ENCODE measurements at places on chromosomes 6 and 20.

DNA sequence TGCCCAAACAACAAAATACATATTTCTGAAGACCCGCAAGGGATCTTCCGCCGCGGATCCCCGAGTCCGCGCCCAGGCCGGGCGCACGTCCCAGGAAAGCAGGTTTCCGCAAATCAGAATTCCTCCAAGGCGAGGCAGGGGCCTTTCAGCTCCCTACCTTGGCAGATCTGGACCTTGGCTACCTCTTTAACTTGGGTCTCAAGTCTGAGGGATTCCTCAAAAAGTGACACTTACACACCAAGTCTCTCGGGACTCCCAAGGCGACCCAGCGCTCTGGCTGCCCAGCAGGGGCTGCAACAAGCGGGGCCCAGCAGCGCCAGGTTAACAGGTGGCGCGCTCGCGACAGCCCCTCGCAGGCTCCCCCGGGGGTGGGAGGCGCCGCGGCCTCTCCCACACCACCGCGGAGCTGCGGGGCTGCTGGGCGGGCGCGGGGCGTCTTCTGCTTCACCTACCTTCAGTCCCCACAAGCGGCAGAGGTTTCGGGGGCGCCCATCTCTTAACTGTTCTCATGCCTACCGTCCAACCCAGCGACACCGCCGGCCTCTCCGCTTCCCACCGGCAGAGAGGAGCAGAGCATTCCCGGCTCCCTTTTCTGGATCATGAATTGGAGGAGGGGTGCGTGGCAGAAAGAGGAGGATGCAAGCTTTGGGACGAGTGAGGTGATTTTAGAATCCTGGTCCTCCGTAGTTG, 414 bp downstream of the SIM1 start:
- DNase-seq = no peak

GRCh38 chr20:58330687-58331086, 21.2 kb downstream of the RAB22A start:
- no peak for DNase-seq

DNA sequence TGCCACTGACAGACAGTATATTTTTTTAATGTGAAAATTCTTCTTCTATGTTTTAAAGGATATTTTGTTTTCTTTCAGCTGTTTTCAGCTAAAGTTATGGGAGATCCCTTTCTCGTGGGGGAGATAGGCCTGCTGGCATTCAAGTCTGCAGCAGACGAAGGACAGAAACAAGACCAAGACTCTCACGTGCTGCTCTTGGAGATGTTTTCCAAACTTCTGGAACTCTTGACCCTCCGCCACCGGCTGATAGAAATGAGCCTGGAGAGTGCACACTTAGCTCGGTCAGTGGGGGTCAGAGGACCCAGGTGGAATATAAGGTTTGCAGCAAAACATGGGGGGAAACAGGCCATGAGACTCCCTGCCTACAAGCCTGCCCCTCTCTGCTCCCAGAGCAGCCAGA, 120.5 kb downstream of the CD164 start:
- DNase-seq = no peak

GRCh38 chr6:83862776-83863471, 3.4 kb downstream of the CYB5R4 start:
- DNase-seq = no peak

- no peak for DNase-seq
Measured at GRCh38 chr20:54251096-54251495, 43.2 kb downstream of the PFDN4 start.

GRCh38 chr6:112298021-112298745, 43.8 kb upstream of the LAMA4 start:
- peak; percentile 99 for DNase-seq

DNA sequence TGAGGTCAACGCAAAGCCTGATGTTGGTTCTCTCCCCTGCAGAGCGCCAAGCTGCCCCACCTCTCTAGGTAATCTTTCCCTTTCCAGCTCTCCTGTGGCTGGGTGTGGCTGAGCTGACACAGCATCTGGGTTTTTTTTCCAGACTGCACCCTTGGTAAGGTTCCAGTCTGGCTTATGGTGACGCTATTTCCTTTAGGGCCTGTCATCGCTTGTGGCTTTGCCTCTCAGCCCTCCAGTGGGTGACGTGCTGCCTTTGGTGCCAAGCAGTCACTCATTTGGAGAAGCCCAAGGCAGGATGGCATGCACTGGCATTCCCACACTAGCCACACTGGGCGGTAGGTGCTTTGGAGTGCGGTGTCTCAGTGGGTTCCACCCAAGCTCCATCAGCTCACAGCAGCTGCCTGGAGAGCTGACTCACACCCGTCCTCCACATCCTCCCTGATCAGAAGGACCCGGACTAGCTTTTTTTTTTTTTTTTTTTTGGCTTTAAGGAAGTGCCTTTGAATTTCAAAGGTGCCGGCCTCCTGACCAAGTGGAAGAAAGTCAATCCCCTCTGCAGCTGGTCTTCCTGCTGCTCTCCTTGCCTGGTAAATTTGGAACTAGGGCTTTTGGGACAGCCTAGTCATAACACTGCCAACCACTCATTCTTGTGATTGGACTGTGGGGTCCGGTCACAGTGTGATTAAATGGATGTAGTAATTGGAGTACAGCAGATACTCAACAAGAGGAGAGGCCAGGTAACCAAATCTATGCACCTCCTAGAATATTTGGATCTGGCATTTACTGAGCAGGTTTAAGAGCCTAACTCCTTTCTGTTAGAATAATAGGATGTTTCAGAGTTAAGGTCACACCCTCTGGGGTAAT, 153.6 kb downstream of the CD83 start:
- peak; percentile 98 for DNase-seq

GRCh38 chr6:36025932-36026327, 1.5 kb upstream of the SLC26A8 start:
- DNase-seq = peak; percentile 22

- no peak for DNase-seq
Measured at GRCh38 chr6:111813237-111813636, 60.0 kb downstream of the FYN start.
